ENCODE measurements at places on chromosomes 1 and 21.

- H3K27me3 ChIP-seq, result peaks cover 45% of the 10 kb centered on the region
- no peak for DNase-seq
- H3K36me3 ChIP-seq, result no peaks in the 10 kb centered on the region
- no peak overlapping the region for H3K27ac ChIP-seq
- H3K4me1 ChIP-seq, result no peaks in the 10 kb centered on the region
Measured at GRCh38 chr1:173708787-173709186, 6.0 kb upstream of the KLHL20 start.

DNA sequence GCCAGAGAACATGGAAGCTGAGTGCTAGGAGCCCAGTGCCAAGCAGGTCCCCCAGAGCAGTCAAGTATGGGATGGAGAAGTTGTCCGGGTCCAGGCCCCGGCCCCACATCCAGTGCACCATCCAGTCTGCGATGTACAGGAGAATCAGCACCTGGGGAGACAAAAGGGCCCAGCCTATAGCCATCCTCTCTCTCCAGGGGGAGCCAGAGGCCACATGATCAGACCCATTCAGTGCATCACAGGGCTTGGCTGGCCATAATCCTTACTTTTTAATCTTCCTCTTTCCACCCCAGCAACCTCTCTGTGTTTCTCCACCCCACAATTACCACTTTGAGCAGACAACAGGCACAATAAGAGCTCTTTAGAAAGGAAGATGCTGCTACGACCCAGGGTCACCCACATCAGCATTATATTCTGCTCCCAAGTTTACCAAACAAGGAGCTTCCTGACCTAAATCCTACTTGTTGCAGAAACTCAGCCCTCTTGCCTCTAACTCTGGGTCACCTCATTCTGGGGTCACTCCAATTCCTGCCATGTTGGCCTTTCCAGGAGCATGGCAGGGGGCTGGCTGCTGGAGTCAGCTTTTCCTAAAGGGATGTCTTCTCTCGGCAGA lies 16.4 kb upstream of the RAB29 start:
- peak overlapping the region; percentile 30 for H3K4me3 ChIP-seq
- H3K36me3 ChIP-seq, result peaks cover 30% of the 10 kb centered on the region
- no peak for DNase-seq
- peak overlapping the region; percentile 26 for H3K27ac ChIP-seq
- H3K27me3 ChIP-seq, result no peaks in the 10 kb centered on the region

DNA sequence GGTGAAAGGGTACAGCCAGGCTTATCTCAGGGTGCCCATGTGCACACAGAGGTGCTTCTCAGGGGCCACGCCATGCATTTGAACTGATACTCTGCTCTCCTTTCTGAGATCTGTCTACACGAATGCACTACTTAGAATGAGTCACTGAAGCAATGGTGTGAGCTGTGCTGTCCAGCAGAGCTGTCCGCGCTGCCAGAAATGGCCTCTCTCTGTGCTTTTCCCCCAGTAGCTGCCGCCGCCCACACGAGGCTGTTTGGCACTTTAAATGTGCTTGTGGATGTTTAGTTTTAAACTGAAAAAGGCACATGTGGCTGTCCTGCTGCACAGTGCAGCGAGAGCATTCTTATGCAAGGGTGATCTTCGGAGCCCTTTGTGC lies 87.1 kb upstream of the COL6A1 start:
- H3K4me3 ChIP-seq, result no peak overlapping the region
- no peak overlapping the region for H3K27ac ChIP-seq
- no peaks in the 10 kb centered on the region for H3K36me3 ChIP-seq
- peaks cover 6% of the 10 kb centered on the region for H3K4me1 ChIP-seq

DNA sequence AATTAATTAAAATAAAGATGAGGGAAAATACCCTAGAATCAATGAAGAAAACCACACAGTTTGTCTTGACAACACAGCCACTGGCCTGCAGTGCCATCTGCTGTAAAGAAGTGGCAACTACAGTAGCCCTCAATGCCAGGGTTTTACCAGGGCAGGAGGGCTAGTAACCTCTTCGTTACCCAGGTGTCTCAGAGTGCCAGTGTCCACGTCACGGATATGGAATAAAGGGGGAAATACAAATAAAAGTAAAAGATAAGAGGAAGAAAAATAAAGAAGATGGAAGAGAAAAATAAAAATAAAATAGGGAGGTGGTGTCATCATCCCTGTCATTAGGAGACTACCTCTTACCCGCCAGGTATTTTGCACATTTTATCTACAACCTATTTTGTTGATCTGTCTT lies 14.2 kb upstream of the SLC44A3 start:
- peaks cover 7% of the 10 kb centered on the region for H3K4me1 ChIP-seq
- peak; percentile 61 for DNase-seq
- H3K4me3 ChIP-seq, result no peak overlapping the region
- H3K36me3 ChIP-seq, result no peaks in the 10 kb centered on the region
- H3K27ac ChIP-seq, result no peak overlapping the region

GRCh38 chr1:226494092-226494609 lies 54.4 kb upstream of the STUM start:
- H3K27ac ChIP-seq, result no peak overlapping the region
- no peaks in the 10 kb centered on the region for H3K36me3 ChIP-seq
- no peak overlapping the region for H3K4me3 ChIP-seq
- no peak for DNase-seq
- H3K4me1 ChIP-seq, result no peaks in the 10 kb centered on the region

- no peak overlapping the region for H3K4me3 ChIP-seq
- no peak for DNase-seq
- H3K27me3 ChIP-seq, result peaks cover 7% of the 10 kb centered on the region
- H3K27ac ChIP-seq, result no peak overlapping the region
Measured at GRCh38 chr1:171973421-171973820, 132.1 kb downstream of the DNM3 start.

DNA sequence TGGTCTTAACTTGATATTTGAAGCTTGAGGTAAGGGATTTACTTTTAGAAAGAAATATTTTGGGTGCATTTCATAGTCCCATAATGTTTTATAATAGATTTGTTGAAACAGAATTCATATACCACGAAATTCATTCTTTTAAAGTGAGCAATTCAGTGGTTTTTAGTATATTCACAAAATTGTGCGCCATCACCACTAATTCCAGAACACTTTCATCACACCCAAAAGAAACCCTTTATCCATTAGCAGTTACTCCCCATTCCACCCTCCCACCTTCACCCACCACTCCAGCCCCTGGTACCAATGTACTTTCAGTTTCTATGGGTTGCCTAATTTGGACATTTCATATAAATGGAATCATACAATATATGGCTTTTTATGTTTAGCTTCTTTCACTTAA lies 38.9 kb upstream of the DMRTB1 start:
- H3K36me3 ChIP-seq, result peaks cover 8% of the 10 kb centered on the region
- H3K4me3 ChIP-seq, result no peak overlapping the region
- peaks cover 18% of the 10 kb centered on the region for H3K4me1 ChIP-seq
- peaks cover 20% of the 10 kb centered on the region for H3K27me3 ChIP-seq

GRCh38 chr1:3654549-3655281 lies 2.4 kb downstream of the TP73 start:
- no peak for DNase-seq
- no peaks in the 10 kb centered on the region for H3K36me3 ChIP-seq
- no peak overlapping the region for H3K27ac ChIP-seq
- peaks cover 3% of the 10 kb centered on the region for H3K4me1 ChIP-seq

GRCh38 chr21:44847261-44848056 lies 26.0 kb downstream of the PTTG1IP start:
- no peak overlapping the region for H3K4me3 ChIP-seq
- peaks cover 13% of the 10 kb centered on the region for H3K4me1 ChIP-seq
- peaks cover 5% of the 10 kb centered on the region for H3K36me3 ChIP-seq
- H3K27me3 ChIP-seq, result peaks cover 2% of the 10 kb centered on the region
- H3K27ac ChIP-seq, result no peak overlapping the region

DNA sequence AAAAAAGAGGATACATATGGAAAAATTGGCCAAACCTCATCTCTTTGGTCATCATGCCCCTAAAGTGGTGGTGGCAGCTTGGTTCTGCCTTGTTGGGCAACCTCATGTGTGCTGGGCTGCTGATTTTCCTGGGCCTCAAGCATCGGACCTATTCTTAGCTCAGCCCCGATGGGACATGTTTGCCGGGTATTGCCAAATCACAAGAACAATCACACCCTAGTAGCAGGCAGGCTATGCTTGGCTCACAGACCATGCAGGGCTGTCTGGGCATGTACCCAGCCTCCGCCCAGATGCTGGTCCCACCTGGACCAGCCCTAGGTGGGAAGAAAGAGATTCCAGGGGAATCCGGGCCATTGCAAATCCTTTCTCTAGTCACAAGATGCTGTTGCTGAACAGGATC lies 189.4 kb upstream of the FGGY start:
- H3K4me1 ChIP-seq, result no peaks in the 10 kb centered on the region
- no peak for DNase-seq
- H3K27ac ChIP-seq, result no peak overlapping the region

DNA sequence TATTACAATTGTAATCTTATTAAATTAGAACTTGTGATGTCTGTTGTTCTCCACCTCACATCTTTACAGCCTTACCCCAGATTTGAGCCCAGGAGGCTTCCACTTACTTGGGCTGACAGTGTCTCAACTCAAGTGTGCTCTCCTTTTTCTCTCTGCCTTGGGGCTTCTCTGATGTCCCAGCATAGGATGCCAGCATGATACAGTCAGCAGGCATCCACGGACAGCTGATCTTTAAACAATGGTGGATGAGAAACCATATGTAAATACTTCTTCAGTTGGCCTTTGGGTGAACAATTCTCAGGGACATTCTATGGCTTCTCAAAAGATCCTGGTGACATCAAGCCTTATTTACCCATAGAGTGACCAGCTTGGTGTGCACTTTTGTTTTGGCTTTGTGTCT lies 107.6 kb upstream of the GORAB start:
- no peak for DNase-seq
- H3K36me3 ChIP-seq, result no peaks in the 10 kb centered on the region
- peaks cover 9% of the 10 kb centered on the region for H3K27me3 ChIP-seq
- no peaks in the 10 kb centered on the region for H3K4me1 ChIP-seq
- H3K27ac ChIP-seq, result no peak overlapping the region

DNA sequence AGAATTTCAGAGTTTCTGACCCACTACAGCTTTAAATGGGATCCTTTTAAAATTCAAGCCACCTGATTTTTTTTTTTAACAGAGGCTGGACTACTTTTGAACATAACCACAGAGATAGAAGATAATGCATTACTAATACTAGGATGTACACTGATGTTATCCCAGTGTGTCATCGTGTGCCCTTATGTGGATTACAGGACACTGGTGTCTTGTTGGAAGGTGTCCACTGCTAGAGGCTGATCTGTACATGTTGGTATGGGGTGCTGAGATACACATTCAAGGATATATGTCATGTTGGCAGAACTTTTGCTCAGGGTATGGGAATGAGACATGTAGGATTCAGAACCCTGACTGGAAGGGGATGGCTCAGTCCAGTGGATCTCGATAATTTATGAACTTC lies 56.3 kb downstream of the INAVA start:
- H3K27me3 ChIP-seq, result peaks cover 23% of the 10 kb centered on the region
- peaks cover 6% of the 10 kb centered on the region for H3K36me3 ChIP-seq
- H3K4me3 ChIP-seq, result no peak overlapping the region
- H3K4me1 ChIP-seq, result no peaks in the 10 kb centered on the region
- no peak overlapping the region for H3K27ac ChIP-seq
- no peak for DNase-seq

GRCh38 chr1:153535242-153536011 lies at the start of gene S100A6:
S100A6 (minus strand) TSS chr1:153535991; CDS start chr1:153535339, 652 bp downstream.
- no peaks in the 10 kb centered on the region for H3K27me3 ChIP-seq
- H3K4me3 ChIP-seq, result peak within 1 kb of the TSS; percentile 93
- H3K4me1 ChIP-seq, result peaks cover 62% of the 10 kb centered on the region
- DNase-seq, result no peak
- peak within 1 kb of the TSS; percentile 95 for H3K27ac ChIP-seq
- no peaks in the 10 kb centered on the region for H3K36me3 ChIP-seq

DNA sequence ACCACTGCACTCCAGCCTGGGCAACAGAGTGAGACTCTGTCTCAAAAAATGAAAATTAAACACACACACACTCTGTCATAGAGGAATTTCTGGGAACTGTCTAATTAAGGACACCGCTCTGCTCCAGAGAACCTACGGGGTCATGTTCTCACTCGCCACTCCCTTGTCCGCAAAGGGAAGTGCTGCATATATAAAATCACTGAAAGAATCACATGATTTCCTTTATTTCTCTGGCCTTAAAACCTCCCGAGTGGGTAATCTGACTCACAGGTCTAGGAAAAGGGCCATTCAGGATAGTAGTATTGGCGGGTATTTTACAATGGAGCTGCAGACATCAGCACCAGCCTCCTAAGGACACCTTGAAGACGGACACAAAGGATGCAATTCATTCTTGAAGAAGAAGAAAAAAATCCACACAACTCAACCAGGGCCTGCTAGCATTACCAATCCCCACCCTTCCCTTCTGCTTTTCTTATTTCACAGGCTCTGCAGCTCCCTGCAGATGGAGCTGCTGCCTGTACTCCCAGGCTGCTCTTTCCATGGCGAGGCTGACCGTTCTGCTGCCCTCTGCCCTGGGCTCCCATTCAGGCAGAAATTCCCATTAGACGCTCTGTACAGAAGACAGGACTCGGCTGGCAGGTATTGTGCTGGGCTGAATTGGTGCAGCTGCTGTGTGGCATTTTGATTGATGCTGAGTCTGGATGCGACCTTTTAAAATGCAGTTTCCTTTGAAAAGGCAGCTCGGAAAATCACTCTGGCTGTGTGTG lies 53.3 kb upstream of the FAM89A start:
- no peak overlapping the region for H3K4me3 ChIP-seq
- no peak for DNase-seq
- no peaks in the 10 kb centered on the region for H3K36me3 ChIP-seq
- H3K27ac ChIP-seq, result no peak overlapping the region

DNA sequence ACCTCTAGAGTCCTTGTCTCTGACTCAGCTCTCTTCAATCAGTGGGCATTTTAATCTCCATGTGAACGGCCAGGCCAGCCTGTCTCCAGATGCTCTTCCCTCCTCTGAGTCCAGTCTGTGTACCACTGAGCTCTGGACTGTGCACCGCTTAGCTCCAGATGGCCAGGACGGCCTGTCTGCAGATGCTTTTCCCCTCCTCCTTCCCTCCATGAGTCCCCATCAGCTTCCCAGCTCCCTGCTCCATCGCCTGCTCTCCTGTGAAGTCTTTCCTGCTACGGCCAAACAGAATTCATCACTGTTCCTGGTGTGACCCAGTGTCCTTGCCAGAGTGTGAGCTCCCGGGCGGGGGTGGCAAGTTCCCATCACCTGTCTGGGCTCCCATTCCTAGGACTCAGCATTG lies 42.0 kb downstream of the STUM start:
- no peaks in the 10 kb centered on the region for H3K36me3 ChIP-seq
- H3K27ac ChIP-seq, result no peak overlapping the region
- H3K4me1 ChIP-seq, result no peaks in the 10 kb centered on the region
- no peak for DNase-seq
- no peak overlapping the region for H3K4me3 ChIP-seq

DNA sequence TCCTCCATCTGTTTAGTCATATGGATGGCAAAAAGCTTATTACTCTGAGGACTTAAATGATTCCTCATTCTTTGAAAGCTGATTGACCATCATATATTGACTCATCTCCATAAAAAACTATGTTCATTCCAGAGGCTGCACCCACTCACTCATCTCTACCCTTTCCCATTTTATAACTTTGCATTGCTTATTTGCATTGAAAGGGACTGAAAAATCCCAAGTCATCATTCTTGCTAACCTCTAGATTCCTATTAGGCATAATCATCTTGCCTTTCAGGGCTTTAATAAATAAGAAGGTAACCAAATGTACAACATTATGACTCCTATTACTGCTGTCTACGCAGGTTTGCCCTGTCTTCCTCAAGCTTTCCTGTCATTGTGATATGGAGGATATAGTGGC lies 1180.3 kb upstream of the B3GALT2 start:
- no peaks in the 10 kb centered on the region for H3K36me3 ChIP-seq
- no peak overlapping the region for H3K4me3 ChIP-seq
- H3K27me3 ChIP-seq, result no peaks in the 10 kb centered on the region
